ENCODE measurements at places on chromosomes 7 and 10.

DNA sequence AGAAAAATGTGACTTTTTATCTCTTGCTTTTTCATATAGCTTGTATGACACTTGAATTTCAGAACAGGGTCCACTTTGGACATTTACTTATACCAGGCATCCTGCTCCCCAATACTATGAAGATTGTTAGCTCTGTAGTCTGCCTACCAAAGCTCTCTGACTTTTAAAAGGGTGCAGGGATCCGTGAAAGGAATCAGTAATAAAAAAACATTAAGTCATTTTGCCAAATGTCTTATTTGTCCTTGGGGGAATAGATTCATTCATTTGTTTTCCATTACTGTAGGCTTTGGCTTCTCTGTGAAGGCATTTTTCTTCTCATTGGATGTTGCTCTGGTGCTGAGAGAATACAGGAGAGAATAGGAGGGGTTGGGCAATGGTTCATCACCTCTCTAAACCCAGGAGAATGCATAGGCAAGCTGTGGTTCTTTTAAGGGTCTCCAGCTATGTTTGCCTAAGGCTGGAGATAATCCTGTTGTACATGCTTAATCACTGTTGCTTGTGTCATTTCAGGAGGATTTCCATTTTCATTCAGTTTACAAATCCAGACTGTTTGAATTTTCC lies 103.5 kb downstream of the SRI start:
- no peak for DNase-seq

- no peak for DNase-seq
Observed at GRCh38 chr10:11320809-11321520, 290.5 kb downstream of the USP6NL start.

DNA sequence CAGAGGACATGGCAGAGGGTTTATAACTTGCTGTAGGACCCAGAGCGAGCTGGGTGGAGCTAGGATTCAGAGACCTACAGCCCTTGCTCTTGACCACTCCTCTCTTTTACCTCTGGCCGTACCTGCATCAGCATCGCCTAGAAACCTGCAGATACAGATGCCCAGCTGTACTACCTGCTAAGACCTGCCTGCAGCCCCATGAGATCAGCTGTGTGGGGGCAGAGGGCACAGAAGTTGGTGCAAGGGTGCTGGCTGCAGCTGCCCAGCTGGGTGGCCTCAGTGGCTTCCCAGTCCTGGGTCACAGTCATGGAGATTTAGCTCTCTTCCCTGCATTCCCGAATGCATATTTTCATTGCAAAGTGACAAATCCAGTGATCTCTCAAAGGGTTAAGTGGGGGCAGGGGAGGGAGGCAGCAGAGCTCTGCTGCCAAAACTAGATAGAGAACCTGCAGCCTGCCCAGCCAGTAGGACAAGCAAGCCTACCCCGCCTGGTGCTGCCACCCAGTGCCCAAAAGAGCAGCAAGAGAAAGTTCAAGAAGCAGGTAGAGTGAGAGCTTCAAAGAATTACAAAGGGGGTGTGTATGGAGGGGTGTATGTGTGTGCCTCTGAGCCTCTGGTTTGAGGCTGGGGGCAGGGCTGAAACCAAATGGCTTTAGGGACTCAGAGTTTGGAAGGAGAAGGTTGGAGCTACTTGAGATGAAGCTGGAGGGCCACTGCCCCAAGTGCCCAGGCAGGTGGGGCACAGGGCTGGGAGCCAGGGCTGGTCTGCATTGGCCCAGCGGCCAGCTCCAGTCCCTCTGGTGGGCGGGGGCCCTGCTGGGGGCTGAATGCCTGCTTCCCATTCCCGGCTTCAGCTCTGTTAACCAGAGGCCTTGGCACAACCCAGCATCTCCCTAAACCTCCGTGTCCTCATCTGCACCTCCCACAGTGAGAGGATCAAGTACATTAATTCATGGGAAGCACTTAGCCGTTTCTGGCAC lies 6.9 kb downstream of the FAM241B start:
- DNase-seq = no peak

DNA sequence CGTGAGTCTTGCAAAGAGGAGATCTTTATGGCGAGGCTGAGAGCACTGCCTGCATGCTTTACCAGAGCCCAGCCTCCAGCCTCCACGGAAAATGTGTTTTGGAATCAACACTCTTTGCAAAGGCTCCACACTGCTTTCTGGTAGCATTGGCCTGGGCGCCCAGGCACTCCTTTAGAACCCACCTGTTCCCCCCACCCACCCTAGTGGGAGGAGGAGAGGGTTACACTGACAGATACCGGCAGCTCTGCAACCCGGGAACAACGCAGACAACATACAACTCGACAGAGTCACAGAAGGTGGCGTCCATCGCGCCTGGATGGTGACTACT lies 5.5 kb upstream of the MNX1 start:
- no peak for DNase-seq

- no peak for DNase-seq
Observed at GRCh38 chr7:64555046-64555445, 7.8 kb downstream of the ZNF680 start.

DNA sequence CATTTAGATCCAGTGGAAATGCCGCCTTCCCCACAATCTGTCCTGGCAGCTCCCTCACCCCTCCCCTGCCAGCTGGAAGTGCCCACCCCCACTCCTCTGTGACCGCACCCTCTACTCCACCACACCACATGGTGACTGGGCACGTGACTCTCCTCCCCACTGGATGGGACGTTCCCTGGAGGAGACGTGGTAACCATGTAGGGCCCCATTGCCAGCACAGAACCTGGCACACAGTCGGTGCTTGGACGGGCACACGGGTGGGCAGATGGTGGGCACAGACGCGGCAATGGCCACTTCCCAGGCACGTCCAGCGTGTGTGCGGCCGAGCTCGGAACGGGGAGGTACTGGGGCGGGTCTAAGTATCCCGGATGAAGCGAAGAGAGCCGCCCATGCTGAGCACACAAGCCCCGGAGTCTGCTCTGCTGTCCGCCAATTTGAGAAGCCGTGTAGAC lies 245.6 kb downstream of the MAD1L1 start:
- no peak for DNase-seq

- DNase-seq = no peak
Observed at GRCh38 chr10:69337296-69338132, 59.2 kb downstream of the HK1 start.

GRCh38 chr10:103851261-103851660 lies 4.1 kb downstream of the SH3PXD2A start:
- no peak for DNase-seq
